Stimulated activated CD8-positive, alpha-beta memory T cell treated with anti-CD3 and anti-CD28 coated beads, Interleukin-4, amount 100 ng/mL, for 24 hours (primary cell): ENCODE measurements at places on chromosomes 1 and 21.

DNA sequence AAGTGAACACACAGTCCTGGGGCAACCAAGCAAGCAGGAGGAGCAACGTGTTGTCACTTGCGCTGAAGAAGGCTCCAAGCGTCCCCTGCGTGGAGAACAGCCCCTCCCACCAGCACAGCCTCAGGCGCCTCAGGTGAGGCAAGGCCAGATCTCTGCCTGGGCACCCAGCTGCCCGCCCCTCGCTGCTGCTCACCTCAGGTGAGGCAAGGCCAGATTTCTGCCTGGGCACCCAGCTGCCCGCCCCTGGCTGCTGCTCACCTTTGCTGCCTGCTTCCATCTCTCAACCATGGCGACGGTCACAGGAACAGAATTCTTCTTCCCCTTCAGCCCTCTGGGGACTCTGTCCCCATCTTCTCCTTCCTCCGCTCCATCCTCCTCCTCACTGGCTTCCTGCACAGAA is 2.4 kb downstream of the NOC2L start:
- DNase-seq, result no peak

GRCh38 chr21:45001134-45002095 is 61.6 kb downstream of the SLX9 start:
- no peak for DNase-seq

DNA sequence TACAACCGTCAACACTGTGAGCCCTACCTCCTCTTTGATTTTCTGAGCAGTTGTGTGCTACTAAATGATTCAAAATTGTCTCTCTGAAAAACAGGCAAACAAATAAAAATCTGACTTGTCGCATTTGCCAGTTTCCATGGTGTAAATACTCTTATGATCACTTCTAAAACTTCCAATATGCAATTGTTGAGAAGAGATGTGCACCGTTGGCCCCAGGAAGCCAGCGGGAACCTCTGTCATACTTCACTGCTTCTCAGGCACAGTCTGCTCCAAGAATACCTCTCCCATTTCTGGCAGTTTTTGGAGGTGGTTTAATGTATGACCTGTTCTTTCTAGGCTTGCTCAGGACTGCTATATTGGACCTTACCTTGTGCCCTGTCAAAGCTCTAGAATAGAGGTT is 196.0 kb upstream of the NCAM2 start:
- DNase-seq, result no peak

GRCh38 chr1:82463951-82464350 is 663.2 kb downstream of the ADGRL2 start:
- DNase-seq, result no peak

- no peak for DNase-seq
Observed at GRCh38 chr1:67611846-67612245, 73.2 kb upstream of the GADD45A start.

GRCh38 chr1:85258536-85259117 is 835 bp downstream of the C1orf52 start:
- no peak for DNase-seq

- DNase-seq, result no peak
Observed at GRCh38 chr1:163970699-163971098, 588.3 kb upstream of the PBX1 start.

GRCh38 chr1:246599315-246599714 is 33.1 kb downstream of the CNST start:
- DNase-seq, result no peak

DNA sequence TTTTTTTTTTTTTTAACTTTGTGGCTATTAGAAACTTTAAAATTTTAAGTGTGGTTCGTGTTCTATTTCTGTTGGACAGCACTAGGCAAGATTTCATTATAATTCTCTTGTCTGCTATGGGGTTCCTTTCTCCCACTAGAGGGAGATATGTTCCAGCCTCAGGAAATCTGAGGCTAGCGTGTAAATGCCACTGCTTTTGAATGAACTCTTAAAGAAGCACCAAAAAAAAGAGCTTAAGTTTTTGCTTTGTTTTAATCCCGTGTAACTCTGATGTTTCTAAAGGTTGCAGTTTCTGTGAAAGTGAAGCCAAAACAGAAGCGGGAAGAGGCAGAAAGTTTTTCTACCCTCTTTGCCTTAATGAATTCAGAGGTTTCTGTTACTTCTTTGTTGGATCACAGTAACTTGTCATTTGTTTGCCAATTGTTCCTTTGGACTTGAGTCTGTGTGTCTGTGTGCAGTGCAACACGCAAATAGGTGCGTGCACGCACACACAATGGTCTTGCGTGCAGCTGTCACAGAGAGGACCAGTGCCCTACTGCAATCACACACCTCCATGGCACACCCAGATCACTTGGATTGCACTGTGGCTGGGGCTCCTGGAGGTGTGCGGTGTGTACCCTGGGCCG is 32.3 kb downstream of the HHAT start:
- no peak for DNase-seq

- DNase-seq, result no peak
Observed at GRCh38 chr1:10814976-10815857, 18.8 kb upstream of the CASZ1 start.

GRCh38 chr1:15420853-15421465 is 11.3 kb downstream of the EFHD2 start:
- DNase-seq, result no peak

DNA sequence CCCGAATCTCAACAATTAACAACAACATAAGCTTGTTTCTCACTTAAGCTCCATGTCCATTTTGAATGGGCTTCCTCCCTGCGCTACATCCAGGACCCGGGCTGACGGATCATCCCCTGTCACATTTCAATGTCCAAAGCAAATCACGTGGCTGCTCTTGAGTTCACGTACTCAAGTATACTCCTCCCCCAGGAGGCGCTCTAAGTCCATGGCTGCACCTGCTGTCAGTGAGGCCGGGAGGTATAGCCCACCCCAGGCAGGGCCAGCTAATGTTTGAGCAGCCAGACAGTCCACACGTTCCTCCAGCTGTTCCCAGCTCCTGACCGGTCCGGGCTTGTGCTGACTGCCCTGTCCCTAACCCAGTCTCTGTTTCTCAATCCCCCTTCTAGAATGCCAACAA is 220.8 kb downstream of the SLC35F3 start:
- peak; percentile 4 for DNase-seq

DNA sequence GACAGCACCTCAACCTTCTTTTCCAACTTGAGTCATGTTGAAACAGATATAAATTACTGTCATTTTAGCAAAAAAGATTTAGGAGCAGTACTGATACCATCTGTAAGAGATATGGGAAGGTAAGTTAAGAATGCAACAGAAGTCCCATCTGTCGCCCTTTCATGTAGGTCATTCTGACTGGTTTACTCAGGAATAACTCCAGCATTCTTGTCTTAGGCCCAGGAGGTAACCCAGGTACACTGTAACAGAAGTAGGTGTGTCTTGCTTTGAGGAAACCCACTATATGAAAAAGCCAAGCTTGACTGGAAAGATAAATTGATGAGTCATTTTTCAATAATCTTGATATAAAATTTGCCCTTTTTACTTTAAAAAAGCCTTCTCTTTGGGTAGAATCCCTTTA is 35.4 kb downstream of the PGM1 start:
- DNase-seq, result no peak

- peak; percentile 46 for DNase-seq
Observed at GRCh38 chr1:33298623-33299277, 22.1 kb downstream of the A3GALT2 start.

DNA sequence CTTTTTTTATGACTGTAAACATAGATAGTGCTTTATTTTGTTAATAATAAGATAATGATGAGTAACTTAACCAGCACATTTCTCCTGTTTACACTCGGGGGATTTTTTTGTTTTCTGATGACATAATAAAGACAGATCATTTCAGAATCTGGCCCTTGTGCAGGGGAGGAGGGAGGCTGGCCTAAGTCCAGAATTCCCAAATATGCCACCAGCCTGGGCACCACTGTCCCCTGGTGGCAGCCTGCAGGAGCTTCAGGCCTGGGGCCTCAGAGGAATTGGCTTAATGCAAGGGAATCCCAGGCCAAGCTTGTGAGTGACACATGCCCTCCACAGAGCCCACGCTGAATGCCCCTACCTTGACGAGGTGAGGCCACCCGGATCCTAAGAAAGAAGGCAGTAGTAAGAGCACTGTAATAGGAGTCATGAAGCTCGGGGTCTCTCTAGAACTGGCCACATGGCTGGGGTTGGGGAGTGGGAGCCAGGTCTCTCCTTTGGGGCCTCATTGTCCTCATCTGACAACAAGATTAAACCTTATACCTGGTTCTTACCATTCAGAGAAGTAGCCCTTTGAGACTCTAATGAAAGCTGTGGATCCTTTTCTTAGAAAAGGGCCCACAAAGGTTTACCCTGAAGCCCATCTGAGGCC is 24.1 kb downstream of the ETNK2 start:
- no peak for DNase-seq

GRCh38 chr1:166032572-166033371 is 134.0 kb downstream of the FAM78B start:
- DNase-seq, result no peak

- DNase-seq, result no peak
Observed at GRCh38 chr1:6270401-6270800, 9.5 kb upstream of the GPR153 start.

DNA sequence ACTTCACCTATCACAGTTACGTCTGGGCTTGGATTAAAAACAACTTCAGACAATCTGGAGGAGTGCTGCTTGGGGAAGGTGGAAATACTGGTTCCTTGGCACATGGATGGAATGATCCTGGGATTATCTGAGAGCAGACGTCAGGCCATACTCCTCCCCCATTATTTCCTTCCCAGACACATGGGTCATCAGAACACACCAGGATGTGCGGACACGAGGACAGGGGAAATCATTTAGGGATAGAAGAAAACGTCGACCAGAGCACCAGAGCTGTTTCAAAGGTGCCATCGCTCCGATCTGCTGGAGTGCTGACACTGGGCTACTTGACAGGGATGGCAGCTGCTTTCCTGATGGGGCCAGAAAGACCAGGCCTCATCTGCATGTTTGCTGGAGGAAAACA is 31.8 kb upstream of the ANGPTL7 start:
- no peak for DNase-seq

GRCh38 chr1:199138061-199138460 is 499.2 kb downstream of the PTPRC start:
- no peak for DNase-seq

DNA sequence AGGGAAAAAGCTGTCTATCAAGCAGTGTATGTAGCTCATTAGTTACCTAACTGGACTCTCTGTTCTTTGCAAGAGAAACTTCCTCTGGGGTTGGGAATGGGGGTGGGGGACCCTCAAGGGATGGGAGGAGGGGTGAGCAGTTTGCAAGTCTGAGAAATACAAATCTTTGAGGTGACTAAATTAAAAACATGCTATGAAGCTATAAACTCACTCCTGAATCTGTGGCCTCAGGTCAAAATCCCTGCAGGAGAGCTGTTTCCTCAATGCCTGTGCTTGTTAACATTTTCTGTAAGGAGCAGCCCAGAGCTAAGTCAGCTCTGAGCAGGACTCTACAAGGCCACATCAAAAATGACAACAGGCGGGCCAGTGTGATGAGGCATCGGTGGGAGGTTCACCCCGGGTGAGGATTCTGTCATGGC is 32.8 kb upstream of the PTPRC start:
- DNase-seq, result no peak

DNA sequence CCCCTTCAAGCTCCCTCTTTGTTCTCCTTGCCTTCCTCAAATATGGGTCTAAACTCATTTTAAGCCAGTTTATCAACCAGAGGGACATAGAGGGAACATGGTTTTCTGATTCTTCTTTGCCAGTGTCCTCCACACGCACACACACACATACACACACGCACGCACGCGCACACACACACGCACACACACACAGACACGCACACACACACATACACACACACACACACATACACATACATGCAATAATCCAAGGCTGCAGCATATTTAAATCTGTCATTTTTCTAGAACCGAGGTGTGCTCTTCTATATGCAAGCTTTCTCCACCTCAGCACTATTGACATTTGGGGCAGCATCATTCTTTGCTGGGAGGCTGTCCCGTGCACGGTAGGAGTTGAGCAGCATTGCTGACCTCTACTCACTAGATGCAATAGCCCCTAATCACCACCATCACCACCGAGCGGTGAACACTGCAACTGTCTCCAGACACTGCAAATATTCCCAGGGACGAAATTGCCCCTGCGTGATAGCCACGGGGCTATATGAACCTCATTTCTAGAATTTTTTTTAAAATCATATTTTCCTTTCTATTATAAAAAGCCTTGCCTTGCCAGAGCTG is 8.0 kb downstream of the TNFRSF9 start:
- no peak for DNase-seq

GRCh38 chr1:41022424-41022823 is 899 bp upstream of the SLFNL1 start:
- DNase-seq, result no peak

- no peak for DNase-seq
Observed at GRCh38 chr1:56404561-56405030, 174.8 kb downstream of the PLPP3 start.

DNA sequence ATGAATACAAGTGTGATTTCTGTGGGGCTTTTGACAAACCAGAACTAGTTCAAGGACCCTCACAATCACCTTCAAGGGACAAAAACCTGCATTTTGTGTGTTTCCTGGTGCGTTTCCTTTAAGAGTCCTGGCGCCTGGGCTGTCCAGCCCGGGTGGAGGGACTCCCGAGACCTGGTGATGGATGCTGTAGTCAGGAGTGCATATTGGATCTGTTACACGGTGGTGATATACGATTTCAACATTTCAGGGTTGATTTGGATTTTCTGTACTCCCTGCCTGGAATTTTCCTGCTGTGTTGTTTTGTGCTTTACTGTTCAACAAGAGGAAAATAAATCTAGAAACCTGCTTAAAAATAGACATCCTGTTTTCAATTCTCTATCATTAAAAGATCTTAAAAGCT is 162.0 kb downstream of the KIF26B start:
- no peak for DNase-seq

- DNase-seq, result no peak
Observed at GRCh38 chr1:88698764-88699163, 14.7 kb downstream of the PKN2 start.

- DNase-seq, result no peak
Observed at GRCh38 chr1:173057984-173058383, 7.2 kb upstream of the TNFSF18 start.

DNA sequence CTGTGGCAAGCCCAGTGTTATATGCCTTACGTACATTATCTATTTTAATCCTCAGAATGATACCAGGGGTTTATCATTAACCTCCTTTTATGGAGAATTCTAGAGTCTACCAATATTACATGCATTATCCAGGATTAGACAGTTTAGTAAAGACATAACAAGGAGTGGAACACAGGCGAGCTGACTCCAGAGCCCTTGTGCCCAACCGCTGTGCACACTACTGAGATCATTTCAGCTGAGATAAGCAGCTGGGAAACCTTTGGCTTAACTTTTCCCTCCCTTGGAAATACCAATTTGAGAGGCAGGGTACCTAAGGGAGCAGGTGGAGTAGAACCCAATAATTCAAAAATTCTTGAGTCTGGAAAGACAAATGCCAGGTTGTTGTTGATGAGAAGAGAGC is 59.8 kb upstream of the ATP1B1 start:
- no peak for DNase-seq

DNA sequence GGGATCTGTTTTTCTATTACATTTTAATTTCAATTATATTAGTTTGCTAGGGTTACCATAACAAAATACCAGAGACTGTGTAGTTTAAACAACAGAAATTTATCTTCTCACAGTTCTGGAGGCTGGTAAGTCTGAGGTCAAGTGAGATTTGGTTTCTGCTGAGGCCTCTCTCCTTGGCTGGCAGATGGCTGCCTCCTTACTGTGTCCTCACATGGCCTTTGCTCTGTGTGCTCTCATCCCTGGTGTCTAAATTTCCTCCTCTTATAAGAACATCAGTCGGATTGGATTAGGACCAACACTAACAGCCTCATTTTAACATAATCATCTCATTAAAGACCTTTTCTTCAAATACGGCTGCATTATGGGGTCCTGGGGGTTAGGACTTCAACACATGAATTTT is 195.2 kb upstream of the CHODL start:
- DNase-seq, result no peak
